ENCODE measurements at places on chromosomes 5 and 9.
A peak's percentile ranks its signal among the peaks of the same experiment; 100 is the strongest.

DNA sequence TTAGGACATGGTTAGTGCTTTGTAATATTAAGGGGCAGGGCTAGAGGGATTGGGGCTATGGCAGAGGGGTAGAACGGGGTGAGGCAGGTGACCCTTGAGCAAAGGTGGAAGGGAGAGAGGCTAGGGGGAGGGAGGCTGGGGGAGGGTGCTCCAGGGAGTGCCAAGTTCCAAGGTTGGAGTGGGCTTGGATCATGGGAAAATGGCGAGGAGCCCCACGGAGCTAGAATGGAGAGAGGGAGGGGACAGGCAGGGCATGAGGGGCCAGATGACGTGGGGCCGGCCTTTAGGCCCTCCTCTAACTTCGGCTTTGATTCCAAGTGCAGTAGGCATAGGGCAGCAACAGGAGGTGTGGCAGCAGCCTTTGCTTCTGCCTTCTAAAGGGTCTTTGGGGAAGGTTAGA, 171.8 kb upstream of the PANK3 start:
- DNase-seq = no peak

DNA sequence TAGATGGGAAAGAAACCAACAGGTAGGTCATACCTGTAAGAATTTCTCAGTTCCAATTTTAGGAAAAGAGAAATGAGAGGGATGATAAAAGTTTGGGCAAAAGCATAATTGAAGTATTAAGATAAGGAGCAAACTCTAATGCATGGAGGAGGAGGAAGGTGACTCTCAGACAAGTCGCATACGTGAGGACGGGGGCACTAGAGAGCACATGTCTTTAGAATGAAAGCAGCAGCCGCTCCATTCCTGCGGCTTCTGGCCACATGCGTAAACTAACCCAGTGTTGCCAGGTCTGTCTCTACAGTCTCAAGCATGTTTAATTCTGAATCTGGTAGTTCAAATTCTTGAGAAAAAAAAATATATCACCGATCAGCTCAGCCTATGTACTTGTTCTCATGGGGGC, 371.5 kb upstream of the SLC30A5 start:
- DNase-seq = no peak

DNA sequence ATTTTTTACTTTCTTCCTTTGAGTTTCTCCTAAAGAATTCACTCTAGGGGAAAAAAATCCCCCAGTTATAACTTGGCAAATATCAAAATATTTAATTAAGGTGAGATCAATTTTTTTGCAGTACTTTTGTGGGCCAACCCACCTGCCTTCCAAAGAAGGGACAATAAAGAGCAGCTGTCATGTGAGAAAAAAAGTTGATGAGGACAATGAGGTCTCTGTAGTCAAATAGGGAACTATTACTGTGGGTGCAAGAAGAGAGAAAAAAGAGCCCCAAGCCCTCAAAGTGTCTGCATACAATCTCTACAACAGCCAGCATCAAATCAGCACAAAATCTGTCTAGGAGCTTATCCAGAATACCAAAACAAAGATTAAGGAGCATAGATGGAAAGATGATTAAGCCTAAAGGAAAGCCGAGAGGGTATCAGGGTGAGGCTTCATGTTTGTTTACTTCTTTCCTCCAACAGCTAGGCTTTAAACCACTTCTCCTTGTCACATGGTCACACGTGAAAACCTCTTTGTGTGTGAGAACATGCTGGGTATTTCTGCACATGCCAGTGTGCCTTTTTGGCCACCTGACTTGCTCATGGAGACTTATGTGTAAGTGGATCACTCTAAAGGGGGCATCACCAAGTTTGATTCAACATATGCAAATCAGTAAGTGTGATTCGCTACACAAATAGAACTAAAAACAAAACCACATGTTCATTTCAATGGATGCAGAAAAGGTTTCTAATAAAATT, 19.2 kb upstream of the FYB1 start:
- no peak for DNase-seq

- no peak for DNase-seq
Measured at GRCh38 chr5:137714946-137715345, 20.9 kb downstream of the KLHL3 start.

DNA sequence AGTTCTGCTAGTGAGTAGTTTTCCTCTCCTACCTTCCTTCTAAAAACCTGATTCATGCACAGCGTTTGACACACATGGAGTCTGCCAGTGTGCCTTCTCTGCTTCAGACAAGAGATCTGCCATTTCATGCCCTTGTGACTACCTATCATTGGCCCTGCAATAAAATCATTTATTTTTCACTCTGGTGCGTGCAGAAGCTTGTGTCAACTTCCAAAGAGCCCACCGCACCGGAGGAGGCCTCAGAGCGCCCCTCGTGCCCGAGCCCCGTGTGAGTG, 13.7 kb downstream of the HNRNPH1 start:
- DNase-seq = no peak

DNA sequence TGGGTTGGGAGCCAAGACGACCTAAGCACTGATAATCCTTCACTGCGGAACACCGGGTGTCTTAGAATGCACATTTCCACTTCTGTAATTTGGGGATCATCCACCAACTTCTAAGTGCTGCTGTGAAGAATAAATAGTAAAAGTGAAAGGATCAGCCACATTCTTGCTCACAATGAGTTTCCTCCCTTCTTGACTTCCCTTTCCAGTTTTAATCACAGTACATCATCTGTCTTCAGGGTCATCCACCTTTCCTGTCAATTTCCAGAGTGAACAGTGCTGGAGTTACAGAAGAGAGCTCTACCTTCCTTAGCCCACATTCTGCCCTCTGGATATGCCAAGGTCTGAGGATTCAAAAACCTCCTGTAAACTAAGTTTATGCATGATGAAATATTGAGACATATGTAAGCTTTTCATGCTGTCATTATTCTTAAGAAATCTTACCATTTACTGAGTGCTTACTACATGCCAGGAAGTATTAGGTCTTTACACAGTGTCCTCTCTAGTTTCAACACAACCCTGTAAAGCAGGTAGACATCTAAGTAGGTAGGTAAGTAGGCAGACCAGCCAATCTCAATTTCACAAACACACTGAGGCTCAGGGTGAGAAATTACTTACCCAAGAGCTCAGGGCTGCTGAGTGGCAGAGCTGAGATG, 105.2 kb downstream of the CDK5RAP2 start:
- DNase-seq = no peak

- no peak for DNase-seq
Measured at GRCh38 chr9:86942281-86943200, 4.8 kb downstream of the GAS1 start.

- no peak for DNase-seq
Measured at GRCh38 chr9:73541923-73542322, 390.3 kb downstream of the ANXA1 start.

DNA sequence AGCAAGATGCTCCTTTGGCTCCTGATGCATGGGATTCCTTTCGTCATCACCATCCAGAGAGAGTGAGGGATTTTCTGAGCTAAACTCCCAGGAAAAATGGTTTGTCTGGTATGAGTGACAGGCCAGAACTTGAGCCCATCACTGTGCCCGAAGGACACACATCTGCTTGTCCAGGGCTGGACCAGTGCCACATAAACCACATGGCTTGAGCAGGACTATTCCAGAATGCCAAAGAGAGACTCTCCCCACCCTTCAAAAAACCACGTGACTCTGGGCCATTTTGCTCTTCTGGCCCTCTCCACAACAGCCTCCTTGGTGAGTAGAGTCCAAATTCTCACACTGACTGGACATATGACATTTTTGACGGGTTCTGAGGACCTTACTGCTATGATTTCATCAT, 46.4 kb upstream of the SHC3 start:
- DNase-seq = no peak

- DNase-seq = no peak
Measured at GRCh38 chr5:153619771-153620170, 129.3 kb downstream of the GRIA1 start.

DNA sequence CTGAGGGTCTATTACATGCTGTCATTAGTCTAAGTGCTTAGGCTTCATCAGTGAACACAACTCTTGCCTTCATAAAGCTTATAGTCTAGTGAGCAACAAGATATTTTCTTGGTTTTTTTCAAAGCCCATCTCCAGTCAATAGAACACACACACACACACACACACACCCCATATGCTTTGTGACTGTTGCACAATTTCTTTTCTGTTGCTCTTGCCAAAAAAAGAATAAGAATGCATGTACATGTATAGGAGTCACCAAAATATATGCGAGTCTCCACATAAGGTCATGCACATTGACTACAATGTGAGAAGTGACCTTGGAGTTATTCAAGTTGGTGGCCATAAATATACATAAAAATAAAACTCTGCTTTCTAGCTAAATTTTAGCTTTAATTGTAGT, 351.5 kb upstream of the TLE4 start:
- DNase-seq = no peak

GRCh38 chr9:109483744-109484429, 14.2 kb downstream of the PTPN3 start:
- no peak for DNase-seq

DNA sequence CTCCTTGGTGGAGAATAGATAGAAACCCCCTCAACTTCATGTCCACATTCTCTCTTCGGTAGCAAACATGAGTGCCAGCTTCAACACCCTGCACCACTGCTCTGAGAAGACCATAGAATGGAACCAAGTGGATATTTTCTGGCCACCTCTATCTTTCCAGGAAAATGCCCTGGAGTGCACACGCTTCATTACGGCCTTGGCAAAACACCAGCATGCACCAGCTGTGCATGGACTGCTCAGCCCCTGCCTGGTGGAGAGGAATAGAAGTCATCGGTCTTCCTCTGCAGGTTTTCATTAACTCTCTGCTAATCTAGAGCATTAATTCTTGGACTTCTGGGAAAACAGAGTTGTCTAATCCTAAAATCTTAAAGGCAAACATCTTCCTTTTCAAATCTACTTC, 211.6 kb upstream of the TMEM161B start:
- no peak for DNase-seq

DNA sequence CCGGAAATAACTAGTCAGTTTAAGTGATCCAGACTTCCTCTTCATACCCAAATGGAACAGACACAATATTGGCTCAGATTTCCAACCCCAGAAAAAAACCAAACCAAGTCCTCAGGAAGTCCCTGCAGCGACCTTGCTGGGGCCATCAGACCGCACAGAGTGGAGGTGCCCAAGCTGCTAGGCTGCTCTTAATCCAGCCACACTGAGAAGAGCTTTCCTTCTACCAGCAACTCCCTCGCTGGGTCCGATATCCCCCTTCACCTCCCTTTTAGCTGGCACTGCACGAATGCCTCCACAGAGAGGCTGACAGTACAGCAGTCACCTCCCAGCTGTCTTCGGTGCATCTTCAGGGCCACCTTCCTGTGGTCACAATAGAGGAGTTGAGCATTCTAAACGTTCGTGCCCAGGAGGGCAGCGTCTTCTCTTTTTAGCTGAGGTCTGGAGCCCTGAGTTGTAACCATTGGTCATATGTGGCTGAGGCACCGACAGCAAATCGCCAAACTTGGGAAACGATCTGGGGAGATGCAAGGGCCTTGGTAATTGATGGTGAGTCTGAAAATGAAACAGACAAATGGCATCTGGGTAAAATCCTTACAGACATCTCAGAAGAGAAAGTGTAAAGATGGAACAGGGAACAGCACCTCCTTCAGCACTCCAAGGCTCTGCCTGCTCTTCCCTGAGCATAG, 5.7 kb downstream of the NAIF1 start:
- no peak for DNase-seq

GRCh38 chr9:121122246-121123032, 47.7 kb downstream of the CNTRL start:
- DNase-seq = no peak

DNA sequence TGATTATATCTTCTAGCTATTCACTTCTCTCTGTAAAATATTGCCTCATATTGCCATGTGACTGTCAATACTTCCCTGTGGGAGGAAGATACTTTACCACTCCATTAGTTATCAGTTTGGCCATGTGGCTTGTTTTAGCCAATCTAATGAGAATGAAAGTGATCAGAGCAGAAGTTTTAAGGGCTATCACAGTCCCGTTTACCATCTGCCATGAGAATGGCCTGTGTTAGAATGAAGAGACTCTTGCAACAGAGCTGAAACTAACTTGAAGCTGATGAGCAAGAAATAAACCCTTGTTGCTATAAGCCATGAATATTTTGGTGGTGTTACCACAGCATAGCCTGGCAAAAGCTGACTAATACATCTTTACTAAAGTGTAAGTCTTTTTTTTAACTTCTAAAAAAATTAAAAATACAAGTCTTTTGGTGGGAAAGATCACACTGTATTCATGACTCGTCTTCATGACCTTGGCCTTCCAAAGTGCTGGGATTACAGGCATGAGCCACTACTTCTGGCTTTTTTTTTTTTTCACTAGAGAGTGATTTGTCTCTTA, 68.0 kb upstream of the CTNNA1 start:
- peak; percentile 45 for DNase-seq
